Effector CD4-positive, alpha-beta T cell (primary cell): ENCODE measurements at places on chromosomes 2 and 18.

DNA sequence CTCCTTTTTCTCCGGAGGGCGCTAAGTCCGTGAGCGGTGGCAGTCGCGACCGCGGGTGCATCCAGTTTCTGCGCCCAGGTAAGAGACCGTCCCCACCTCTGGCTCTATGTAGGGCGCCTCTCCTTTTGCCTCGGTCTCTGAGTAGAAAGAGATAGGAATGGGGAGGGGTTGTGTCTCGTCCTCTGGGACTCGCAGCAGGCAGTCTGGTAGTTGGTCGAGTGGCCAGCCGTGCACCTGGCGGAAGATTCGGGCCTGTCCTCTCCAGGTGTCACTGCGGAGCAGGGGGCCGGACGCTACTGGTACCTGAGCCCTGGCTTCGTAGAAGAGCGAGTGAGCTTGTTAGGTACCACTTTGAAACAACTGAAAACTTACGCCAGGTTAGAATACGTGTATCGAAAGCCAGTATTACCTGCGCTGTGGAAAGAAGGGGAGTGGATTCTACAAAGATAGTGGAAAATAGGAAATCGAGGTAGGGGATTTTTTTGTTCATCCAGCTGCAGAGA is 403 bp downstream of the MAP2 start:
- DNase-seq, result no peak

- DNase-seq, result no peak
Measured at GRCh38 chr2:20647738-20648137, 3.2 kb downstream of the HS1BP3 start.

DNA sequence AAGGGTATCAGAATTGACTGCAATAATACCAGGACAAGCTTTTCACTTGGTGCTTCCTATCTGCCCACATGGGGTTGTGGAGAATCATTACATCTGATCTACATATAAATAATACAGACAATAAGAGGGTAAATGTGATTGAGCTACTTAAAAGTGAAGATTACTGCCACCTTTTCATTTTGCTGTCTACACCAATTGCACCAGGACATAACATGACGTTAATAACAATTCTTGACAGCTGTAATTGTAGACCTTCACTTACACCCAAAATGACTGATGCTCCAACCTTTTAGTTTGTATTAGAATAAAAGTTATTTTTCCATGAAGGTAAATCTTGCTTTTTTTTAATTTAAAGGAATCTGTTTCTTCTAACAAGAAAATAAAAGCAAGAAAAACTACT is 36.5 kb upstream of the TTN start:
- no peak for DNase-seq

- no peak for DNase-seq
Measured at GRCh38 chr2:7281231-7282201, 364.3 kb downstream of the RNF144A start.

DNA sequence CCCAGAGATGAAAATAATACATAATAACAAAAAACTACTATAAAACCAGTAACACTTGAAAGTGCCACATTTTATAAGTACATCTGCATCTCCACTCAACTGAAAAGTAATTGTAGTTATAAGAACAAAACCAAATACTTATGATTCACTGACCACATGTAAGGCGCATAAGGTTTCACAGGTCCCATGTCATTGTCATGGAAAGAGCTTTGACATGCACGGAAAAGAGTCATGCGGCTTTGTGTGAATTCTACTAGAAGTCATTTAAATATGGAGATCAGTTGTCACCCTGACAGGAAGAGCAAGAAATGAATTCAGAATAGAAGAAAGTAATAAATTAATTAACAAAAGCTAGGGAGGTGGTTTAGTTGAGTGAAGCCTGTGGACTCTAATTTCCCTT is 459.1 kb downstream of the CDH2 start:
- no peak for DNase-seq

GRCh38 chr18:58183226-58183625 is 139.2 kb downstream of the NEDD4L start:
- DNase-seq, result no peak

DNA sequence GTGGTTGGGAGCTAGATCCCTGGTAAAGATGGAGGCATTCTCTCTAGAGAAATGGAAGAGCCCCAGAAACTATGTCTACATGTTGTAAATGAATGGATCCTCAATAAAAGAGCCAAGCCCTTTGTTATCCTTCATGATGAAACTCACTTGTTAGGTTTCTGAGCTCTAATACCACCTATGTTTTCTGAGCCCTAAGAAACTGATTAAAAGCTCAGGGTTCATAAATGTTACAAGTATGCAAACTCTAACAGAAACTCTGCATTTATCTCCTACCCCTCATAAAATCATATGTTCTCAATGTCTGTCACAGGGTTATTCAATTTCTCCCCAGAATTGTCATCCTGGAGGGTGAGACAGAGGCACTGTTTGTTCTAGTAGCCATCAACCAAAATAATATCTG is 18.0 kb upstream of the HNMT start:
- DNase-seq, result no peak
